ENCODE measurements at places on chromosomes 1 and 21.
A peak's percentile ranks its signal among the peaks of the same experiment; 100 is the strongest.

- DNase-seq = peak; percentile 88
These were observed 73.2 kb upstream of the ADGRL4 start for GRCh38 chr1:79079770-79080169.

- no peak for DNase-seq
These were observed 109.6 kb downstream of the PLPP3 start for GRCh38 chr1:56469640-56470371.

DNA sequence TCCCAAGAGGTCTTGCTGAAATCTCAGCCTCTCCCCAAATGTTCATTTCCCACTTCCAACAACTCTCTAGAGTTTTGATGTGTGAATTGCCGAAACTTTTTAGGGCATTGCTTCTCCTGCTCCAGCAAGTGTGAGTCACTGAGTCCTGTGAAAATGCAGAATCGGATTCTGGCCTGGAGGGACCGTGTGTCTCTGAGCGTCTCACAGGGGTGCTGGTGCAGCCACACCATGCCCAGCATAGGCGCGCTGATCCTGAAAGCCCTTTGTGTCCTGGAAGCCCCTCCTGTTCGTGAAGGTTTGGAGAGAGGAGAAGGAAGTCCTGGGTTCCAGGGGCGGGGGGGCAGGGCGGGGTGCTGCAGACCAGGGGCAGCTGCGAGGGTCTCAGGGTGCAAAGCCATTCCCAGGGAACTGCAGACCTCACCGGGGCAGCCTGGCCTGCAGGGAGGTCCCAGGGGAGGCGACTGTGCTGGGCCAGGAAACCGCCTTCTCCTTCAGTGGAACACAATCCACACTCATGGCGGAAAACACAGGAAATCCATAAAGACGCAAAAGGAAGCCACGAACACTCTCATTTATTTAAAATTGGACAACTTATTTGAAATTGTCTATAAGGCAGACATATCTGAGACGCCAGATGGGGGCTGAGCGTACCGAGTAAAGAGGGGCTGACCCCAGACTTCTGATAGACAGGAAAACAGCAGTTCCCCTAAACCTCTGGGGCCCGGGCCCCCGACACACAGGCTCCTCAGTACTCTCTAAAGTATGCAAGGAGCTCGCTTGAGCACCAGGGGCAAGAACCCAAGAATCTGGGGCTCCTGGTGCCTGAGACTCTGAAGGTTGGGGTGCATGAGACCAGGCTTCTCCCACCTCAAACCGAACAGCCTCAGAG lies 43.5 kb upstream of the ADARB1 start:
- no peak for DNase-seq

GRCh38 chr1:203754455-203754864 lies 10.5 kb upstream of the LAX1 start:
- DNase-seq = no peak

DNA sequence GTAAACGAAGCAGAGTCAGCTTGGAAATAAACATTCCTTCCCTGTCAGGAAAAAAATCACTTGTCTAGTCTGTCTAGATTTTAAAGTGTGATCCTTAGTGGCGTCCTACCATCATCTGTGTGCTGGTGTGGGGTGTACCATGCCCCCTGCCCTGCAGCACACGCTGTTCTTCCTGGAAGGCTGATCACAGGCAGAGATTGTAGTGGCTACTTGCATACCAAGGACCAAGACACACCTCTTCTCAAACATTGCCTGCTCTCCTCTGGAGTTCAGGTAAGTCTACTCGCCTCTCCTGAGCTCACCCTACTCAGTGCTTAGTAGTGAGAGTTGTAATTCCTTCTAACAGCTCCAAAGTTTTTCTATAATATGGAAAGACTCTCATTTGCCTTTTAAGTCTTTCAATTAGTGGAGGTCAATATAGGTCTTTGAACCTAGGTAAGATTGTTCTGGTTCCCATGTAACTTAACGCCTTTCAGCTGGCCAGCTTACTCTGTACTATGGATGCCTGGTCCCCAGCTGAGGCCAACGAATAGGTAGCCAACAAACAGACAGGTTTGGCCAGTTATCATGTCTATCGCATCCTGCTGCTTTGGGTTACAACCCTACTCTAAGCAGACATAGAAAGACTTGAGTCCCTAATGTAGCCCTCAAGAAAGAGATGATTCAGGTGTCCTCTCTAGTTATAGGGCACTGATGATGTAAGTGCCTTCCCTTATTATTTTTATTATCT lies 55.4 kb downstream of the XCL1 start:
- DNase-seq = no peak

- DNase-seq = no peak
These were observed 1602.9 kb downstream of the KCNT2 start for GRCh38 chr1:195005338-195005737.

DNA sequence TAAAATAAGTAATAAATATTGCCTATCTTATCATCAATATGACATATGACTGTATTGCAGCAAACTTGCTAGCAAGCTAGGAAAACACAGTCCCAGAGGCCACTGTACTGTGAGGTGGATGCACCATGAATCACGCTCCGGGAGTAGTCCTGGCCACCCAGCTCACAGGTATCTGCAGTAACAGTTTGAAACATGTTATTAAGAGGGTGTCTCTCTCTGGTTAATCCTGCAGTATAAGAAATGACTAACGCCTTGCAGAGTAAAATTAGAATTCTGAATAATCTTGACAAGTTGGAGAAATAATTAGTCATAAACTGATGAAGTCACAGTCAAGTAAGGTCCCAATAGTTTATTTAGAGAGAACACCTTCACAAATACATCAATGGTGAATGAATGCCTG lies 34.0 kb upstream of the DPT start:
- DNase-seq = no peak

GRCh38 chr1:220785166-220786056 lies 1.3 kb upstream of the MTARC1 start:
- DNase-seq = no peak

DNA sequence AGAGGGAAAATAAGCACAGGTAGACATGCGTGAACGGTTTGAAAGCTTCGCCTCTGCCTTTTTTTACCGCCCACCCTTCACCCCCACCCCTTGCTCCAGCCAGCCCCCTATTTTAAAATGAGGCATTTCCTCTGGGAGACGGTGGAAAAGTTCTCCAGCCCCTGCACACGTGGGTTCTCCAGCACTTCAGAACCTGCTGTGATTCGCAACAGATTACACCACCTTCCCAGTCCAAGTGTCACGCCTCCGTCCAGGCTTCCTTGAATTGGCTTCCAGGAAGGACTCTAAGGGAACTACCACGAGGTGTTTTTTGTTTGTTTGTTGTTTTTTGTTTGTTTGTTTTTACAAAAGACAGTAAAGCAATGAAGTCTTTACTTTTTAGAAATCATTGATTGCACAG lies 2.6 kb downstream of the LRRC7 start:
- DNase-seq = no peak

- no peak for DNase-seq
These were observed 4.4 kb downstream of the TACSTD2 start for GRCh38 chr1:58572690-58573089.

DNA sequence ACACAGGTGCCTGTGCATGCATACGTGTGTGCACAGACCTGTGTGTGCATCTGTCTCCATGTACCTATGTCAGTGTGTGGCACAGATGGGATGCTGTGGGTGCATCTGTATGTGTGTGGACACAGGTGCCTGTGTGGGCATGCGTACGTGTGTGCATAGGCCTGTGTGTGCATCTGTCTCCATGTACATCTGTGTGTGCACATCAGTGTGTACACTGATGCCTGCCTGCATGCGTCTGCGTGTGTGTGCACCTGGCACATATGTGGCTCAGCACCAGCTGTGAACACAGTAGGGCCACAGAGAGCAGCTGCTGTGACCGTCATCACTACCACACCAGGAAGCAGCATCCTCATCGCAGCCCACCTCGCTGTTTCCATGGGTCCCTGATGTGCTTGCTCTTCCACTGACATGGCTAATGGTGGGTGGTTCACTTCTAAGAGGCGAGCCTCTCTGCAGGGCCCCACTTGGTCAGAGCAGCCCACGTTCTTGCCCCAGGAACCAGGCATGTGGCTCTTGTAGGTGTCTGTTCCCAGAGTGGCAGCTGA lies 9.6 kb upstream of the SPATC1L start:
- DNase-seq = no peak

All from ACHN (cell line).